NCI-H146 (cell line): ENCODE measurements at places on chromosomes 16 and 17.

GRCh38 chr17:17710728-17711541 is 29.7 kb downstream of the RAI1 start:
- no peak for DNase-seq

- no peak for DNase-seq
These were observed 39.7 kb downstream of the REXO5 start for GRCh38 chr16:20846030-20846429.

- DNase-seq, result peak; percentile 42
These were observed 752 bp downstream of the EXOSC6 start for GRCh38 chr16:70250748-70251628.

GRCh38 chr16:48620445-48620844 is 10.5 kb upstream of the N4BP1 start:
- DNase-seq, result no peak

DNA sequence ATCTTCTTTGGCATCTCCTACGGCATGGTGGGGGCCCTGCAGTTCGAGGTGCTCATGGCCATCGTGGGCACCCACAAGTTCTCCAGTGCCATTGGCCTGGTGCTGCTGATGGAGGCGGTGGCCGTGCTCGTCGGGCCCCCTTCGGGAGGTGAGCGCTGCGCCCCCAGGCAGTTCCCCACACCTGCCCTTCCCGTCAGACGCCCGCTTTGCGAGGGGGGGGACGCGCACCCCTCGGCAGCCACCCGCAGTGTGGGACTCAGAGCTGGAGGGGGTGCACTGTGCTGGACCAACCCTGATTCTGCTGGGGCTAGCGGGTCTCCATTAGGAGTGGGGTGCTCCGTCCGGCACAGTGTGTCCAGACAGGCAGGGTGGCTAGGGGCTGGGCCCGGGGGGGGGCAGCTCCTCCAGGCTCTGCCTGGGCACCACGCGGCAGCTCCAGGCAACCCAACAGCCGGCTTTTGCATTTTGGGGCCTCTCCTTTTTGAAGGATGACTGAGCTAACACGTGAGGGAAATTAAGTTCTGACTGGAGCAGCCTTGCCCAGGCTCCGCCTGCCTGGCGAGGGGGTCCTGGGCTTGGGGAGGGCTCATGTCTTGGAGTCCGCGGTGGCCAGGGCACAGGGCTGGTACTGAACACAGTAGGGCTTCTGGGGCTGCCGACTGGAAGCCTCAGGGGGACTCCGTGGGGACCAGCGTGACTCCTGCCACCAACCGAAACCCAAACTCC is 9.1 kb downstream of the SLC16A3 start:
- no peak for DNase-seq

GRCh38 chr17:34012709-34013375 is 242.2 kb upstream of the CCL2 start:
- DNase-seq, result no peak
